Stimulated activated CD4-positive, alpha-beta T cell treated with anti-CD3 and anti-CD28 coated beads, TNF-alpha, amount 100 ng/mL, for 24 hours (primary cell): ENCODE measurements at places on chromosomes 3 and 15.

- no peak for DNase-seq
These were observed 23.6 kb downstream of the CCR1 start for GRCh38 chr3:46184469-46184868.

- DNase-seq: no peak
These were observed 6.3 kb downstream of the ATP13A4 start for GRCh38 chr3:193548406-193548805.

DNA sequence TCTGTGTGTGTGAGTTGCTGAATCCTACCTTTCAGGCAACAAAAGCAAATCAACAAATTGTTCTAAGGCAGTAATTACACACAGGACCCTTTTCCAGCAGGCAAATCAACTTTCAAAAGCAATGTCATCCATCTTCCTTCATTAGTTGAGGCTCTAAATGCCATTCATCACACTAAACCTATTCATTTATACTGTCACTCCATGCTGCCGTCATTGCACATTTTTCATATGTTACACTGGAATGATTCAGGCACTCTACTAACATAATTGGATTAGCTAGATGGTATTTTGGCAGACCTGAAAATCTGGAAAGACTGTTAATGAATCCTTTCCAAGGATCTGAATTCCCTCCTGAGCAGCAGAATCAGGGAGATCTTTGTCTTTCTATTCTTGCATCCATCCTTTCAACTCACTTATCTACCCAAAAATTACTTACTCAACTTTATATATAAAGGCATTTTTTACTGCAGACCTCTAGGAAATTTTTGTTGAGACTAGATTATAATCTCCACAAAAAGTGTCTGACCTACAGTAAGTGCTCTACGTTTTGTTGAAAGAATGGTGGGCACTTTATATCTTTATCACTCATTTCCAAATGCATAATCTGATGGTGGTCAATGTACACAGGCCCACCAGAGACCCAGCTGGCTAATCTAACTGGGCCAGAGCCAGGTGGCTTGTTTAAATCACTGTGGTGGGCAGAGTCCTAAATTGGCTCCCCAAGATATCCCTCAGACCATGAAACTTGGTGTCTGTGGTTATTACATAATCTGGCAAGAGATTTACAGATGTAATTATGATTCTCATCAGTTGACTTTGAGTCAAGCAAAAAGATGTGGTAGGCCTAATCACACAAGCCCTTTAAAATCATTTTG is 25.0 kb downstream of the MIX23 start:
- no peak for DNase-seq

GRCh38 chr15:58077427-58077826 is 11.9 kb upstream of the ALDH1A2 start:
- no peak for DNase-seq

DNA sequence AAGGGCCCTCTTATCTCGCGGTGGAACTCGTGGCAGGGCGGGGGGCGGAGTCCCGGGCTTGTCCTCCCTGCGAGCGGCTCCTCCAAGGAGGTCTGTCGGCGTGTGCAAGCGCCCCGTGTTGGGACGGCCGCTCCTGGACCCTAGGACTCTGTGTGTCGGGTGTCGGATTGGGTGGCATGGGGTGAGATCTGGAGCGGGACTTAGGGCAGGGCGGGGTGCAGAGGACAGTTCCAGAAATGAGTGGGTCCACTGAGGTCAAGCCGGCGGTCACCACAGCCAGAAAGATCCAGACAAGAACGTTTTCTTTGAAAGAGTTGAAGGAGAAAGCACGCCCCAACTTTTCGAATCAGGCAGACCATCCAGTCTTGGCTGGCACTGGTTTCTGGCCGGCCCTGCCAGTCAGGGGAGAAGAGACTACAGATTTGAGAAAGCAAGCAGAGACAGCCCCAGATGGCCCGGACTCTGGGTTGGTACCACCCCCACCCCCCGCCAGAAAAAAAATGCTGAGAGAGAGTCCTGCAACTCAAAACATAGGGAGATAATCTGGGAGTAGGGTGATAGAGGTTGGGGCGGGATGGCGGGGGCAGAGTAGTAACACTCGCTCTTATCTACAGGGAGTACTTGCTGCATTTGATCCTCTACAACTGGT is 784 bp upstream of the CISH start:
- no peak for DNase-seq

DNA sequence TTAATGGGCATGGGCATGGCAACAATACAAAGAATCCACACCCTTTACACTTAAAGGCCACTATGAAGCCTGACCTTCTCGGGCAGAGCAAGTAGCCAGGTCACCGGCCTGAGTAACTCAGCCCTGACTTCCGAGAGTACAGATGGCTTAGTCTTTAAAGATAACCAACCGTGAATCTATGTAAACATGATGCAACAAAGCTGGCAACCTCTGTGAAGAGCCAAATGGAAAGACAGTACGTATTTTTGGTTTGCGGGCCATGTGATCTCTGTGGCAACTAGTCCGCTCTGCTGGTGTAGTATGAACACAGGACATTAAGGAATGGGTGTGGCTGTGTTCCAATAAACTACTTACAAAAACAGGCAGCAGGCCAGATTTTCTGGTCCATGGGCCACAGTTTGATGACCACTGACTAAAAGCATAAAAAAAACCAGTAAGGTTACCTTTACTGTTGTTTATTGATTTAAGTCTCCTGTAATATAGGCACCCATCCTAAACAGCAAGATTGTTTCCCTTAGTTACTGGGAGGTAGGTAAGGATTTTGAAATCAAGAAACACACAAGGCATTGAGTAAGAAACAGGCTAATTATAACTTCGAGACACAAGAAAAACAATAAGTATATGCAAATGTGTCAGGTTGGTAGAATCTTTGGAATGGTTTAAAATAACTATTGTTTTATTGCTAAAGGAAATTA is 14.5 kb downstream of the RIOX2 start:
- DNase-seq: no peak

- no peak for DNase-seq
These were observed 340.3 kb upstream of the RBMS3 start for GRCh38 chr3:28940530-28940929.

DNA sequence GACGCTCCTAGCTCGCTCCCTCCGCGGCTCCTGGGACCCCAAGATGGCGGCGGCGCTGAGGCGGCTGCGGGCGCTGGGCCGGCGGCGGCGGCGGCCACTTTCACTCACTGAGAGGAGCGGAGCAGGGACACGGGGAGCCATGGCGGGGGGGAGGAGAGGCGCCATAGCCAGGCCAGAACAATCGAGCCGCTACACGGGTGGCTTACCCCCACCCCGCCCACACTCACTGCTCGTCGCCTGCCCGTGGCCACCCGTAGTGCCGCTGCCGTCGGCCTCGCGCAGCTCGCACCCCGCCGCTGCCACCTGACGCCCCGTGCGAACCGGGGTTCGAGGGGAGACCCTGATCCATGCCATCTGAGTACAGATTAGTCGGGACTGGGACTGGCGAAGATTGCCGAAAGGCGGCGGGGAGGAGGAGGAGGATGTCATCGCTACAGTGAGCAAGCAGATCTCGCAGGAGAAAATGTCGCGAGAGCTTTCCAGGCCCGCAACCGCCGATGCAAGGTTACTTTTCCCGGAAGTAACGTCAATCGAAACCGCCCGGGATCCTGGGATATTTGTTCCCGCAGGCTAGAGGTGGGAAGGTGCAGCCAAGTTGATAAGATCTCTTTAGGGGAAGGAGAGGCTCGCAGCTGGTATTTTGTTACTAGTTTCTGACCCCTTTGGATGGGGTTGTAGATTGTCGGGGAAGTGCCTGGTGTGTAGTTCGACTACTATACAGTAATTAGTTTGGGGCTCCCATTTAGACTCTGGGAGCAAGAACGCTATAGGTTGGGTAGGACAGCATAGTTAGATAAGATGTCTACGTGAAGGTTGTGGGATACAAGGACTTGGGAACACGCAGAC is at the start of gene INO80:
Gene INO80, minus strand, starts transcription at position 165 of the 846 bp plus-strand sequence. CDS start 19,970 bp downstream, outside the sequence.
- peak; percentile 97 for DNase-seq

GRCh38 chr15:81146466-81146865 is 12.4 kb downstream of the CFAP161 start:
- DNase-seq: no peak

DNA sequence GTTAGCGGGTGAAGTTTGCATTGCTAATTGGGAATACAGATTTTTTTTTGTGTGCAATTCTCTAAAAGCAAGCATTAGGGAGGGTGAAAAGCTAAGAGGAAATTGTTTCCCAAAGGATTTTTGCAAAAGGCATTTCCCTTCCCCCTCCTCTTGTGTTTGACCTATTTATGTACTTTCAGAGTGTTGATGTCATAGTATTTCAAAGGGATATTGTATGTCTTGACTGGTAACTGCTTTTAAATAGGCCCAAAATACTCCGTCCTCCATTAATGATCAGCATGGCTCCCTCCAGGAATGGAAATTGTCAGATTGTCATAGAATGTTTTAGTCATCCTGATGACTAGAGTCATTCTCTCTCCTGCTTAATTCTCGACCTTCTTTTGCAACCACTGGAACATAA is 32.4 kb downstream of the TRIM71 start:
- DNase-seq: no peak

DNA sequence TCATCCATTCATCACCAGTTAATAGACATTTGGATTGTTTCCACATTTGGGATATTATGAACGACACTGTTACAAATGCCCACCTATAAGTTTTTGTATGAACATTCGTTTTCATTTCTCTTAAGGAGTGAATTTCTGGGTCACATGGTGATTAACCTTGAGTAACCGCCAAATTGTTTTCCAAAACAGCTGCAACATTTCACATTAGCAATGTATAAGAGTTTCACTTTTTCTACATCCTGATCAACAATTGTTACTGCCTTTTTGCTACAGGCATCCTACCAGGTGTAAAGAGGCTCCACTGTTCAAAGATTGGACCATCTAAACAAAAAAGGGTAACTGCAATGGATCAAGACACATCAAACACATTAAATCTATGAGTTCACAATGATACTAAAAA is 52.0 kb downstream of the CPEB1 start:
- no peak for DNase-seq

GRCh38 chr3:39343076-39343717 is 13.7 kb downstream of the CCR8 start:
- DNase-seq: no peak

DNA sequence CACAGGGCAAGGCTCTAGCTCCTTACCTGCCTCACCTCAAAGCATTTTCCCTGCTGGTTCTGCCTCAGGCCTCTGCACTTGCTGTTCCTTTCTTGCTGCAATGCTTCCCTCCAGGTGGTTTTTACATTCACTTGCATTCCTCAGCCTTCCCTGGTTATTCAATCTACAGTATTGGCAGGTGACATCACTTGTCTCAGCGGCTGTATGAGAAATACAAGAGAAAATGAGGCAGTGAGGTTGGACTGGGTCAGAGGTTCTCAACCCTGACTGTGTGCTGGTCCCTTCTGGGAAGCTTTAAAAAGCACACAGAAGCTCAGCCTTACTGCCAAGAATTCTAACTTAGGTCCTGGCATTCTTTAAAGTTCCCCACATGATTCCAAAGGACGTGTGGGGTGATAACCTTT is 26.7 kb downstream of the SIAH2 start:
- DNase-seq: no peak

DNA sequence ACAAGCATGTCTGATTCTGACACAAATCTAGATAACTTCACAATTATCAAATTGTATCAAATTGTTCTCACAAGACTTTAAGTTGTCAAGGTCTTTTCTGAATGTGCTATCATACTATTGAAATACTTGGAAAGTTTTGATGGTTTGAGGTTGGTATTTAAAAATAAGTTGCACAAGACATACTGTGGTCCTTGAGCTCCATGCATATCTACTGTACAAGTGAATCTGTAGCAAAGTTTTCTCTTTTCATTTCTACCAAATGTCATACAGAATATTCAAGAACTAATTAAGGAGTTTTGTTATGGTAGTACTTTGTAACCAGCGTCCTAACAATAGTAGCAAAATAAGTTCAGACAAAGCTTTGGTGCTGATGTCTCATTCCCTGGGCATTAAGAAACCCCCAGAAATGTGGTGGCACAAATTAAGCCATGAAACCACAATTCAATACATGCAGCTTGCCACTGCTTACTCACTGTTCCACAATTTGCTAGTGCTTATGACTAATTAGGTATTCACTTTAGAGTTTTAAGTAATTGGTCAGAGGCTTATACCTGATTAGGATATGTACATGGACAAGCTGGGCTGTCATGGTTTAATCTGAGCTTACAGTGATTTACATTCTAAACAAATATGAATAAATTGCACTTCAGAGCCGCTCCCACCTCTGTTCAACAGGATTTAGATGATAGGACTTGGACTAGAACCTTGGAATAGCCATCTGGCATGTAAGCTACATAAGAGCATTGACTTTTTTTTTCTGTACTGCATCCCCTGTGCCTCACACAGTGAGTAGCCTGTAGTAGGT is 8.8 kb downstream of the TBC1D23 start:
- no peak for DNase-seq

- no peak for DNase-seq
These were observed 65.1 kb upstream of the TEX264 start for GRCh38 chr3:51605938-51606337.

- DNase-seq: no peak
These were observed 44.1 kb downstream of the CHST2 start for GRCh38 chr3:143163562-143164100.

- no peak for DNase-seq
These were observed 109.9 kb downstream of the ZPLD1 start for GRCh38 chr3:102544741-102545140.
